ENCODE measurements at places on chromosomes 5 and 9. TPM values are rescaled to one million over a fixed set of nuclear protein-coding genes. Genes with fewer than 3 reads are reported as not detected.

- no peak for DNase-seq
Measured at GRCh38 chr5:141603923-141604717, 14.7 kb downstream of the DIAPH1 start.

- no peak for DNase-seq
Measured at GRCh38 chr9:105678163-105678562, 15.9 kb downstream of the TAL2 start.

DNA sequence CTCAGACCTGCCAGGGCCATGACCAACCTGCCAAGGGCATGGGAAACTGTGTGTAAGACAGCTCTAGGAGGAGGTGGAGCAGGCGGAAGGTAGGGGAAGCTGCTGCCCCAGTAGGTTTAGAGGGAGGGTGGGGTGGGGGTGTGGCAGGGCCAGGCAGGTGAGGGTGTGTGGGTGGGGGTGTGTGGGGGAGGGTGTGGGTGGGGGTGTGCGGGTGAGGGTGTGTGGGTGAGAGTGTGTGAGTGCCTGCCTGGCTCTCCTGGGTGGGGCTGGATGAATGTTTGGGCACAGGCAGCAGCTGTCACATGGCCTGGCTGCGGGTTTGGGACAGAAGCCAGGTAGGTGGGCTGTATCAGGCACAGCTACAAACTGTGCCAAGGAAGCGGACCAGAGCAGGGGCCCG, 8.8 kb upstream of the N4BP3 start:
- no peak for DNase-seq

SVEP1 gene
- total RNA-seq = 0.10 TPM

IRX1 gene
- total RNA-seq = not detected

NDOR1 gene
- 48.5 TPM for total RNA-seq

GRCh38 chr5:106894964-106895363, 775.8 kb downstream of the EFNA5 start:
- DNase-seq = no peak

SPINK4 gene
- total RNA-seq = not detected

GRCh38 chr9:81559709-81560108, 129.6 kb downstream of the TLE1 start:
- no peak for DNase-seq

- DNase-seq = no peak
Measured at GRCh38 chr9:126682928-126683697, 69.4 kb downstream of the LMX1B start.

GRCh38 chr9:3809724-3810123, 283.9 kb upstream of the RFX3 start:
- DNase-seq = no peak

DNA sequence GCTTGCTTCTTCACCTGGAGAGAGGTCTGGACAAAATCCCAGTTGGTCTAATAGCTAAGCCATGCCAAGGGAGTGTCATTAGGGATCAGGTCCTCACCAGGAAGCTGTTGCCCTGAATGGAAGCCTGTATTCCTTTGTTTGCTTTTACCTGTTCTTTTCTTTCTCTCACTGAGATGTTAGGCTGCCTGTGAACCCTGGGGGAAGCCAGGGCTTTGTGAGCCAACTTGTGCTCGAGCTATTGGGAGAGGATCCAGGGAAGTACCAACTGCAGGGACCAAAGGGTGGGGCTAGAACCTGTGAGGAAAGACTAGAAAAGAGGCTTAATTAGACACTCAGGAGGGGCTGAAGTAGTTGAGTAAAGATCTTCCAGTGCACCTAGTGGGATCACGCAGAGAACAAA, 451.2 kb upstream of the TLE4 start:
- DNase-seq = no peak

HAPLN1 gene
- not detected for total RNA-seq

DNA sequence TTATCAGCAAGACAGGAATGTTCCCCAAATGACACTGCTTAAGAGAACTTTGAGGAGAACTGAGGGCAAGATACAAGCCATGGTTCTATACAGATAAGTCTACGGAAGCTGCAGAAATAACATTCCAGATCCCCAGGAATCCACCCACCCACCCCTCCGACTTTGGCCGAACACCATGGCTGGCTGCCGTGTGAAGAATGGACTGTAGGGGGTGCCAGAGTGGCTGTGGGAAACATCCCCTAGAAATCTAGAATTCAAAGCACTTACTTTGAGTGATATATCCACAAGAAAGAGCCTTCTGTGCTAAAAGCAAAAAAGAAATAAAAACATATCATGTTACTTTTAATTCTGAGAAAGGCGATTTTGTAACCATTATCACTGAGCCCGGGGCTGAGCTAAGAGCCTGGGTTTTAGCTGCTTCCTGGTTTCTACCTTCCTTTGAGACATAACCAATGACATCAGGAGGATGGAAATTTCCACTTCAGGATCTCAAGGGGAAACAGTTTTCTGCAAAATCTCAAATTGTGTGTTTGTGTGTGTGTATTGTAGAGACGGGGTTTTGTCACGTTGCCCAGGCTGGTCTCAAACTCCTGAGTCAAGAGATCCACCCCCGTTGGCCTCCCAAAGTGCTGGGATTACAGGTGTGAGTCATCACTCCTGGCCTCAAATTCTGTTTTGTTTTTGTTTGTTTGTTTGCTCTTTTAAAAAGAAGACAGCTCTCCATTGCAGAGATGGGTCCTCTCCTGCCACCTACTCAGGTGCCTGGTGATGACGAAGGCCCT, 36.4 kb downstream of the GGTA1 start:
- peak; percentile 46 for DNase-seq

GRCh38 chr9:132268725-132269352, 85.9 kb downstream of the SETX start:
- peak; percentile 68 for DNase-seq

- no peak for DNase-seq
Measured at GRCh38 chr9:78358329-78359051, 61.6 kb downstream of the PSAT1 start.

DOK3 gene
- 14.9 TPM for total RNA-seq

LHX6 gene
- not detected for total RNA-seq

GRCh38 chr9:34540827-34541226, 18.0 kb upstream of the ENHO start:
- DNase-seq = no peak

DNA sequence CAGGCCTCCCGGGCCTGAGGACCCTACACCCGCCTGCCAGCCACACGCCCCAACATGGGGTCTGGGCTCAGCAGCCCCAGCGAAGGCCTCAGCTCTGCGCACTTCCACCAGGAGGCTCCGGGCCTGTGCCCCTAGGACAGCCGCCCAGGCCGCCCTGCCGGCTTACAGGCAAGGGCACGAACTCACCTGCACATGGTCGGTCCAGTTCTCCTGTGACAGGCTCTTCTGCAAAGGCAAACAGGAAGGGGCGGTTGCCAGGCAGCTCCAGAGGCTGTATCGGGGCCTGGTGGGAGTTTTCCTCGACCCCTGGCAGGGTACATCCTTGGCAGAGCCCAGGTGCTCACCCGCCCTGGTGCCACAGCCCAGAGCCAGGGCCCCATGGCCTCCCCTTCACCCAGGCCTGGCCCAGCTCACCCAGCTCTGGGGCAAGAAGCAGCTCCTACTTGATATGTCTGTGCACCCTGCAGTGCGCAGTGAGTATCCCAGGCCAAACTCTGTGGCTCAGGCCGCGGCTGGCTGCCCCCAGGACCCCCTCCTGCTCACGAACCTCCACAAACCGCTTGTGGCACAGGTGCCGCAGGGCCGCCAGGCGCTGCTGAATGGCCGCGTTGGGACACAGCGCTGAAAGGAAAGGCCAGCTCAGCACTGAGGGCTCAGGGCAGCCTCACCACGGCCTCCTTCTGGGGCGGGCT, 52.2 kb upstream of the NRARP start:
- no peak for DNase-seq

GRCh38 chr9:128078504-128079434, 10.7 kb downstream of the SLC25A25 start:
- DNase-seq = no peak

CCL27 gene
- 0.64 TPM for total RNA-seq

DNA sequence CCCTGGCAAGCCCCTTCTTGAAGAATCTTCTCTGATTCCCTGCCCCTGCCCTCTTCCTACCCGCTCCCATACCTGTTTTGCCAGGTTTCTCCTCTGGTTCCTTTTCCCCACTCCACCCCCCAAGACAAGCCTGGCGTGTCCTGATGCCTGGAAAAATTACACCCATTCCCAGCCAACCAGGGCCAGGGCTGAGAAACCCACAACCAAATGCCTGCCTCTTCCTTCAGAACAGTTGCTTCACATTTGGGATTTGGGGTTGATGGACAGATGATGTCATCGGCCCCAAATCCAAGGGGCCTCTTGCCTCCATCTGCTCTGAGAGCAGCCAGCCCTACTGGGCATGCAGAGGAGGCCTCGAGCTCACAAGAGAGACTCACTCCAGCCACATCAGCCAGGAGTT, 8.8 kb upstream of the NEK6 start:
- no peak for DNase-seq

PCDHB3 gene
- total RNA-seq = not detected

- no peak for DNase-seq
Measured at GRCh38 chr5:36505021-36505420, 101.4 kb upstream of the SLC1A3 start.

- no peak for DNase-seq
Measured at GRCh38 chr9:110282018-110282738, 25.9 kb upstream of the TXN start.

F12 gene
- 9.8 TPM for total RNA-seq

- no peak for DNase-seq
Measured at GRCh38 chr9:99868845-99869244, 37.6 kb upstream of the STX17 start.

DNA sequence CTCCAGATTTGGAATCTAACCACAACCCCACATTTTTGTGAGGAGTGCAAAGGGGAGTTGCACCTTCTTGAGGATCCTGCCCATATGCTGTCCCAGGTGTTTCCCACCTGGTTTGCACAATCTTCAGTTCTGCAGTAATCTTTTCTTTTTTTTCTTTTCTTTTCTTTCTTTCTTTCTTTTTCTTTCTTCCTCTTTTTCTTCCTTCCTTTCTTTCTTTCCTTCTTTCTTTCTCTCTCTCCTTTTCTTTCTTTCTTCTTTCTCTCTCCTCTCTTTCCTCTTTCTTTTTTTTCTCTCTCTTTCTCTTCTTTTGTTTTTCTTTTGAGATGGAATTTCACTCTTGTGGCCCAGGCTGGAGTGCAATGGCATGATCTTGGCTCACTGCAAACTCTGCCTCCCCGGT, 90.0 kb upstream of the FANCC start:
- DNase-seq = no peak

DNA sequence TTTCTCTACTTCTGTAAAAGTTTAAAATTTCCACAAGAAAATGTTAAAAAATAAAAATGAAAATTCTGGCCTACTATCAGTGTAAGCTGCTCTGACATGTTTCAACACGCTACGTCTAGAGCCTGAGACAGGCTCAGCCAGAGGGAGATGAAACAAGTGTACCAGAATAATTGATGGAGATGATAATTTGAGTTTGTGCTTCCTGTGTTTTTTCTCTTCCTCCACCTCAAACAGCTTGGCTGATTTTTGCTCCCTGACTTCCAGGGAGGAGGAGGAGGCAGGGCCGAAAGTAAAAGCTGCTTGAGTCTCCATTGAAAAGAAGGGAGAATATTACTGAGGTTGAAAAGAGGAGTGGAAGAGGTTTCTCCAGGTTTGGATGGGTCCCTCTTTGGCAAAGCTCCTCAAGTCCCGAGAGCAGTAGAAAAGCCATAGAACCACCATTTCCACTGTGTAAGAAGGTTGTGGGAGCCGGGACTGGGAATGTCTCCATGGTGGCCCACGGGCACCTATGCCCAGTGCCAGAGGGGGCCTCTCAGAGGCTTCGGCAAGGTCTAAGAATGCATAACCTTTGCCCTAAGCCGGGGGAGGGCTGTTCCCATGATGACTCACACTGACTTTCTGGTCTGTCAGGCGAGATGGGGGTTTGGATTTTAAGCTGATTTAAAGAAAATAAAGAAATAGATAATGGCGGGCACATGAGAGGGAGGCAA, 95.1 kb downstream of the HRH2 start:
- DNase-seq = peak; percentile 3

GRCh38 chr9:71003346-71003745, 118.1 kb downstream of the TRPM3 start:
- no peak for DNase-seq

- no peak for DNase-seq
Measured at GRCh38 chr5:133792024-133792423, 176.4 kb downstream of the C5orf15 start.

DNA sequence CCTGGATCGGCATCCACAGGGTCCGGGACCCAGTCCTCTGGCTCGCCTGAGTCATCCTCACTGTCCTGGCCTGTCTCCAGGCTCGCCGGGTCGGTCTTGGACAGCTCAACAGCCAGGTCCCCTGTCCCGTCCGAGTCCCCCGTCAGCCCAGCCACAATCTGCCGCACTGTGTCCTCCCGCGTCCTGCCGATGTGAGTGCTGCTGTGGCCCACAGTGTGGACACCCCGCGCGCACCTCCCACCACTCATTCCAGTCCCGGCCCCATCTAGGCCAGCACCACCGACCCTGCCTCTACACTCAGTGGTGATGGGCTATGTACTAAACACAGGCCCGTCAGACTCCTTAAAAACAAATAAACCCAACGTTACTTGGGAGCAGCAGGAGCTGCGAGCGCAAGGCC, 6.7 kb downstream of the ANAPC2 start:
- no peak for DNase-seq

SNX24 gene
- total RNA-seq = 6.4 TPM

CDO1 gene
- total RNA-seq = 1.9 TPM

- no peak for DNase-seq
Measured at GRCh38 chr9:134552349-134552990, 89.1 kb upstream of the COL5A1 start.

- DNase-seq = no peak
Measured at GRCh38 chr5:143245929-143246561, 157.4 kb downstream of the NR3C1 start.

DNA sequence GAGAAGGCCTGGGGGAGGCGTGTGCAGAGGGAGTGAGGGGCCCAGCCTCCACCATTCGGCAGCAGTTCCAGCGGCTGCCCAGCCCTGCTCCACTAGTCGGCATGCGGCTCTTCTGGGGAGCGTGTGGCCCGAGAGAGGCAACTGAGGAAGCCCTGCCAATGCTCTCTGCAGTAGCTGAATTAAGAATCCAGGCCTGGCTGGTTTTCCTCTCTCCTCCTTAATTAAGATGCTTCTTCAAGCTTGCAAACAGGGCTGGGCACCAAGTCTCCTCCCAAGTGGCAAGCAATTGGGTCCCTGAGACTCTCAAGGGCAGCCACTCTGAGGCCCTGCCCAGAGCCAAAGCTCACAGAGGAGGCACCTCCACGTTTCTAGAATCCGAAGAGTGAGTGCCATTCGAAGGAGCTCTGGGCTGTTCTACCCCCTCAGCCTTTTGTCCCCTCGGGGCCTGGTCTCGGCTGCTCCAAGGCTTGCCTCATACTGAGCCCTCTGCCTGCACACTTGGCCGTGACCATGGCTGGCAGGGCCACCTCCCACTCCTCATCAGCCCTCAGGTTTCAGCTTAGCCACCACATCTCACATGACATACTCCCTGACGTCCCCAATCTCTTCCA, 75.4 kb upstream of the LRRTM2 start:
- DNase-seq = no peak

DNA sequence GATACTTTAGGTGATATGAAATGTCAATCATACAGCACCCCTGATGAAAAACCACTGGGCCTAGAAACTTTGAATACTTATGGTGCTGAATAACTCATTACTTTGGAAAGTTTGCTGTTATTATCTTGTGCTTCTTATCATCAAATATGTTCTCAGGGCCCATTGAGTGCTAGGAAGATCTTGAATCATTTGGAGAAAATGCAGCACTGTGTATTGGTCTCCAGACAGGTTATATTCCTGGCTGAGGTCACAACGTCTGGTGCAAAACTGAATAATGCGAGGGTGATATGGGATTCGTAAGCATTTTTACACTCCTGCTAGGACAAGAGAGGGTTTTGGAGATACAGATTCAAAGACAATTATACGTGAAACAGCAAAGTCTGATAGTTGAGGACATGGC, 249.4 kb upstream of the TNC start:
- no peak for DNase-seq

- no peak for DNase-seq
Measured at GRCh38 chr9:106284296-106284695, 578.7 kb upstream of the ZNF462 start.
